ENCODE measurements at places on chromosomes 3 and 15.

DNA sequence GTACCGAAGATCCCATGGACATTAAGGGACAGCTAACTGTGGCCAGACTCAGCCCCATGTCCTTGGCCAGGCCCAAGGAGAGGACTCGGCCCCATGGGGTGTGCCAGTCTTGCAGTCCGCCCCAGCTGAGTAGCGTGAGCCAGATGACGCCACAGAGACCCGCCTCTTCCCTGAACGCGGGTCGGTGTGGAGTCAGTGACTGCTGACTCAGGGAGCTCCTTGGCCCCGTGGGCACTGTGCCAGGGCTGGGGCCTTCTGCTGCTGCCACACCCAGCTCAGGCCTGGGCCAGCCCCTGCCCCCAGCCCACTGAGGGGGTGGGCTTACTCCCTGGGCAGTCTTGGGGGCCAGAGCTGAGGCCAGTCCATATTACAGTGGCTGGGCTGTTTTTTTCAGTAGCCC is 52.8 kb downstream of the PLXNA1 start:
- DNase-seq = no peak

GRCh38 chr3:45776301-45776595 is 20.1 kb downstream of the SLC6A20 start:
- no peak for DNase-seq

DNA sequence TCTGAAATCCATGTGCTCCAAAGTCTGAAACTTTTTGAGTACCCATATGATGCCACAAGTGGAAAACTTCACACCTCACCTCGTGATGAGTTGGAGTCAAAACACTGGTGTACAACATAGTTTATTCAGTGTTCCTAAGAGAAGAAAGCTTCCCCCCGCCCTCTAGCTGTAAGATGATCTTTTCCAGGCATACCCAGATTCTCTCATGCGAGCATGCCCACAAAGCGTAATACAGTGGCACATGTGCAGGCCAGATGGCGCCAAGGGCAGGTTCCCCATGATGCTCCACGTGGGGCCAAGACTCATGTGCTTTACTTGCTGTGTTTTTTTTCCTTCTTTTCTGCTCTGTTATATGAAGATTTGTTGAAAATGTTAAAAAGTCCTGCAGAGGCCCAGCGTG is 104.9 kb upstream of the LRRFIP2 start:
- DNase-seq = no peak

DNA sequence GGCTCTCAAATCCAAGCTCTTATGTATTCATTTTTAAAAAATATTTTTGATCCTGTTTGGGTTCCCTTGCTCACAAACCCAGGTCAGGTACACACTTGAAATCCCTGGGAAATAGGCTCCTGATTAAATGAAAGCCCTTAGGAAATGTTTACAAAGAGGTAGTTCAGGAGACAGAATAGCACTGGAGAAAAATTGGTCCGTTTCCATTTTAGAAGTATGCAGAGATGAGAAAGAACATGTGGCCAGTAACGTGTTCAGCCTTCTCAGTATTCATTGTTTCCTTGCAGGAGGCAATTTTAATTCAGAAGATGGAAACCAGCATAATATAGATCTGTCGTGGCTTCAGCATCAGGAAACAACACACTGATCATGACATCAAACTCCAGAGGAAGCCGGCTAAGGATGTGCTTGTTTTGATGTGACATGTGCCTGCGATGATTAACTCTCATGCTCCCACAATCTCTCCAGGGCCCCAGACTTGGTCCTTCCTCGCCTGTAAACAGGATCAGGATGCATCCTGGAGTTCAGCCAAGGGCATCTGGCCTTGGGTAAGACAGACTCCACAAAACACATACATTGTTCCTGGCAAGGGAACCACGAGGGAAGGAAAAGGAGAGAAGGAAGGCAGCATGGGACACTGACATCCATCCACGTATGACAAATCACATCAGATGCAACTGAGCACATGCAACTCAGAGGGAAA is 350.5 kb upstream of the THBS1 start:
- DNase-seq = no peak

DNA sequence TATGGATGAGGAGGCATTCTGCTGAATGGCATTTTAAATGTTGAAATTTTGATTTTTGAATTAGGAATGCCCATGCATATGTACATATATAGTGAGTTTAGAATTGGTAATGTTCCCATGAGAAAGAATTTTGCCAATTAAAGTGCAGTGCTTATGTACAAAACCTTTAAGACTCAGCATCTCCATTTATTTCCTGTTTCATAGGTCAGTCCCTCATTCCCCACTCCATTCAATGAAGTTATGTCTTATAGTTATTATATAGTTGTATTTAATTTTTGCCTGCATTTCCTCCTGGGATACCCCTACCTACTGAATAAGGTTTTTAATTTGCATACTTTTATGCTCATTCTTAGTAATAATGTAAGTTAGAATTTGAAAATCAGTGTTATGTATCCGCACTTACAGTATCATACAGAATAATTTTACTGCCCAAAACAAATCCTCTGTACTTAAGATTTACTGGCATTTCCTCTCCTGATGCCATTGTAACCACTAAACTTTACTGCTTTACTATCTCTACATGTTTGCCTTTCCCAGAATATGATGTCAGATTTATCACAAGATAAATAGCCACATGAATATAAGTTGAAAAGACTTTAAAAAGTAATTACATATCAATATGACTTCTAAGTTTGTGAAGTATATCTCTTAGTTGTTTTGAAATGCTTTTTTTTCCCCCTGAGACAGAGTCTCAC is 389.1 kb upstream of the NDN start:
- DNase-seq = no peak

- no peak for DNase-seq
These were observed 8.7 kb upstream of the PTX3 start for GRCh38 chr3:157427901-157428300.

DNA sequence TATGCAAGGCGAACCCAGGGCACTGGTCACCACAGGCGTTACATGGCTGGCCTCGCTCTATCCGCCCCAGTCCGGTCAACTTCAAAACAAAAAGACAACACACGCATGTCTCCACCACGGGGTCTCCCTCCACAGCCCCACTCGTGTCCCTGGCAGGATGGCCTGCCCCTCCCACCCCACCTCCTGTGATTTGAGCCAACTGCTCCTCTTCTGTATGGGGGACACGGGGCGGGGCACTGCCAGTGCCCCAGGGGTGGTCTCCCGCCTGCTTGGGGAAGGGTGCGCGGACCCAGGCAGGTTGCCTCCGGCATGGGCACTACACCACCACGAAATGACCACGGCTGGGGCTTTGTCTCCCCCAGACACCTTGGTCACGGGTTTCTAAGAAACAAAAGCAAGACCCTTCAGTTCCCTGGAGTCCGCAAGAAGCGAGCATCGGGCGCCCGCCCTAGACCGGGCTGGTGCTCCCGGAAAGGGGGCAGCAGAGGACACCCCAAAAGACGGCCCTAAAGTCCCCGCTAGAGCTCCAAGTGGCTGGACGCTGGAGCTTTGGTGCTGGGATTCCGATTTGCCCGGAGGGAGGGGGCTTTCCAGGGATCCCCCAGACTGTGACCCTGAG is 219.3 kb upstream of the PRICKLE2 start:
- no peak for DNase-seq

DNA sequence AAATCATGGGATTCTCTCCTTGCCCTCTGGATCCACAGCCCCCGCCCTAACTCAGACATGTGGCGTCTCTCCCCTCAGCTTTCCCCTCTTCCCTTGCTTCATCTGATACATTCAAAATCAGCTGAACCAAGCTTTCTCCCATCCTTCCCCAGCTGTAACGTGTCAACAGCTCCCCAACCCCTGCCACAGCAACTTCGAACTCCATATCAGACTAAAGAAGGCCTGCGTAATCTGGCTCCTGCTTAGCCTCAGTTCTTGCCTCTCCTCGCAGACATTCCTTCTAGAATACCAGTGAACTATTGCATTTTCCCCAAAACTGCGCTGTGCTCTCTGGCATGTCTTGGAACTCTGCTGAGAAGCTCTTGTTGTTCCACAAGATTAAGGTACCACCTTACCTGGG is 18.3 kb downstream of the B4GALT4 start:
- no peak for DNase-seq

GRCh38 chr15:73950831-73951561 is 24.7 kb downstream of the LOXL1 start:
- DNase-seq = peak; percentile 78

GRCh38 chr3:31704156-31704555 is 171.4 kb downstream of the STT3B start:
- no peak for DNase-seq
